ENCODE measurements at places on chromosomes 12 and 14.
A peak's percentile ranks its signal among the peaks of the same experiment; 100 is the strongest.

DNA sequence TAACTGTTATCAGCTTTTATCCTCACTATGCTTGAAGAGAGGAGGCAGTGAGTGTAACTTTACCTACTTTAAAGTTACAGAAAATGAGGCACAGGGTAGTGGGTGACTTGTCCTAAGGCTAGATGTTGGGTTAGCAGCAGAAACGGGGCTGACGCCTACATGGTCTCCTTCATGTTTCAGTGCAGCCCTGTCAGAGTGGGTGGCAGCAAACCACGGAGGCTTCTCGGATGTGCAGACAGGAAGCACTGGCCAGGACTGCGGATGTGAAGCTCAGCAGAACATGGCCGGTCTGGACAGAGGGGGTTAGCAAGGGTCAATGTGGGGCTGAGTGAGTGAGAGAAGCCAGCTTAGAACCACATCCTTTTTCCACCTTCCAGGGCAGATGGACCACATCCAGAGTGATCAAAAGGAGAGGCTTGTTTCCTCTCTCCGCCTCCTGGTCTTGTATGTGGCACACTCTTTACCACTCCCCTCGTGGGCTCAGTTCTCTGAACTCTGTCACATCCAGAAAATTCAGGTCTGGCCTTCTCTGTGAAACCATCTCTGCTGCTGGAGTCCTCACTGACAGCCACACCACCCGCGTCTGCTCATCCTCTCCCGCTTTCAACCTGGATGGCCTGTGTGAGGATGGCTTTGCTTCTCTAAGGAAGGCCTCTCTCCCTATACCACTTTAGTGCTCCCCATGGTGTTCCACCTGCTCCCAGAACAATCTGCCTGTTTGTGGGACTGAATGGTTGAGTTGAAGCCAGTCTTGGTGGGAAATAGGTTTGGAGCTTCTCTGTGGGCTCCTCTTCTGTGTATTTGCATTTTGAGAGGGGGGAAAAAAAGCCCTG, 14.1 kb downstream of the SUSD6 start:
- DNase-seq = no peak

- no peak for DNase-seq
Observed at GRCh38 chr12:50083301-50083700, 1.8 kb upstream of the SMARCD1 start.

GRCh38 chr12:79717006-79717405, 26.2 kb upstream of the PAWR start:
- peak; percentile 19 for DNase-seq

DNA sequence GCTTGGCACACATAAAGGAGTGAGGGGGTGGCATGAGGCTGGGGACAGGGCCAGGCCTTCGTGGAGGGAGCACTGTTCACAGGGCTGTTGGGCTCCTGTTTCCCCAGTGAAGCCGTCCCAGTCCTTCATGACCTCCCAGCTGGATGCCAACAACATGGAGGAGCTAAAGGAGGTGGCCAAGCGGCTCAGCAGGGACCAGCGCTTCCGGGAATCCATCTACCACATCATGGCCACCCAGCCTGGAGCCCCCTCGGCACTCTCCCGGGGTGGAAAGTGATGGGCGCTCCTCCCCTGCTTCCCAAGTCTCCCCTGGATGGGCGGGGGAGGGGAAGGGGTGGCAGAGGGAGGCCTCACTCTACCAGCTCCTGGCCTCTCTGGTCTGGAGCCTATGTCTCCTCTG, 43.6 kb downstream of the PLEKHD1 start:
- DNase-seq = no peak

DNA sequence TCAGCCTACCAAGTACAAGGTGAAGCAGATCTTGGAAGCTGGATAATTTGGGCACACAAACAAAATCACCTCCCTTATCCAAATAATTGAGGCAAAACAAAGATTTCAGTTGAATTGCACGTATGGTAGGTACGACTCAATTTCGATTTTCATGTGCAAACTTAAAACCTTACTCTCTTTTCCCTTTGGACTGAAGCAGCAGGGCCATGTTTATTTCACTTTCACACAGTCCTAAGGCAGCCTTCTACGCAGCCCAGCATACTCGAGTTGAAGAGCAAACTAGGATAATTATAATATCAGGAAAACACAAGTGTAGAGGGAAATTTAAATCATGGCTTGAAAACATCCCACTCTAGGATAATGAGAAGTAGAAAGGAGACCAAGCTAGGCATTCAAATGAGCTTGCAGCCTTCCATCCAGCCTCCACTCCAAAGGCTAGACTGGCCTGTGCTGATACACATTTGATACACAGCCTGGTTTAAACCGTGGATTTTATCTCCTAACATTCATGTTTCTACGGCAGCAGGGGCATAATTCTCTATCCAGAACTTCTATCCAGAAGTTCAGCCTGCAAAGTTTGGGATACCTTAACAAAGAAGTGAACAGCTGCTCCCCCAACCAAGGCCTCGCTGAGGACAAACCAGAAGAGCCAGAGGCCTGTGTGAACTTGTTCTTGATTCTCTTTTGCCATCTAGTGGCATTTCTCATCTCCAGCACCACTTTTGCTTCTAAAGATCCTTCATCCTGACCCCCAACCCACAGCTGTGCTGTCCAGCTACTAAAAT, 2.4 kb upstream of the RNASE7 start:
- peak; percentile 73 for DNase-seq

- DNase-seq = peak; percentile 19
Observed at GRCh38 chr12:49673446-49674317, 33.5 kb downstream of the FMNL3 start.

DNA sequence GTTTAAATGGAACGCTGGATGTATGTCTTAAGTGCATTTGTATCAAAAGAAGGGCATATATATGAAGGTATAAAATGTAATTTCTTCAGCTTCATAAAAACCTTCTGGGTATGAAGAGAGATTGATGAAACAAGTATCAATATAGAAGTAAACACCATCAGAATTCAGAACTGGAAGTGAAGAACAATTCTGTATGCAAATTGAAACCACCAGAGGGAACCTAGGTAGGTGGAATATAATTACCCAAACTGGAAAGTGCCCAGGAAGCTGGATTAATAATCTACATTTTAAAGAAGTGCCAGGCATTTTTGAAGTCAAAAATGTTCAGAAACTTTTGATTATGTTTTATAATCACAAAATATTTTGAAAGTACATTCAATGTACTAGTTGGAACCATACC, 336.2 kb upstream of the GARIN6 start:
- no peak for DNase-seq

DNA sequence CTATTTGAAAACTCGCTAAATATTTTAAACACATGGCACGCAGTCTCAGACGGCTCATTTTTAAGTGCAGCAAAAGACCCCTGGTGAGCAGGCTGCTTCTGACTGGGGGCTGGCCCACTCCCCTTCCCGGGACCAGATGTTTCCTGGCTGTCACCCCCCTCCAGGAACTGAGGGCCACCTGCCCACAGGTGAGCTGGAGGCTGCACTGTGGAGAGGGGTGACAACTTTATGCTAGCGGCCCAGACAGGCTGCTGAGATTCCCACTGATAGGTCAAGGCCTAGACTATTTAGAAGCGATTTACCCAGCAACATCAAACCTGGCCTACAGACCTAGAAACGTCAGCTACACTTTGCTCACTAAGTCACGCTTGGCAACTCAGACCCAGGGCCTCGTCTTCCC, 92.1 kb downstream of the BCL11B start:
- DNase-seq = no peak

DNA sequence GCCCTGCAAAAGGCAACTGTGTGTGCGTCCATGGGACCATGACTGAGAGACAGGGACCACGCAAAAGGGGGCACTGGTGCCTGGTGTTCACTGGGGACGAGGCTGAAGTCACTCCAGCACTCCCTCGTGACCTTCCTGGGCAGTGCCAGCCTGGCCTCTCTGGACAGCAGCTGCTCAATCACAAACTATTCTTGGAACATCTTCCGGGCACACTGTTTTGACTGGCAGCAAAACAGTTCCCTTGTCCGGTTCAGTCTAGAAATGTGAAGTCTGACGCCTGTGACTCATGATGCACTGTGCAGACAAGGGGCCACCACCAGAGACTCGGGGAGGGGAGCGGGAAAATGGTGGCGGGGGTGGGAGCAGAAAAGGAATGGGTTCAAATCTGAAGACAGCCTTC, 20.8 kb downstream of the SNRNP35 start:
- no peak for DNase-seq

DNA sequence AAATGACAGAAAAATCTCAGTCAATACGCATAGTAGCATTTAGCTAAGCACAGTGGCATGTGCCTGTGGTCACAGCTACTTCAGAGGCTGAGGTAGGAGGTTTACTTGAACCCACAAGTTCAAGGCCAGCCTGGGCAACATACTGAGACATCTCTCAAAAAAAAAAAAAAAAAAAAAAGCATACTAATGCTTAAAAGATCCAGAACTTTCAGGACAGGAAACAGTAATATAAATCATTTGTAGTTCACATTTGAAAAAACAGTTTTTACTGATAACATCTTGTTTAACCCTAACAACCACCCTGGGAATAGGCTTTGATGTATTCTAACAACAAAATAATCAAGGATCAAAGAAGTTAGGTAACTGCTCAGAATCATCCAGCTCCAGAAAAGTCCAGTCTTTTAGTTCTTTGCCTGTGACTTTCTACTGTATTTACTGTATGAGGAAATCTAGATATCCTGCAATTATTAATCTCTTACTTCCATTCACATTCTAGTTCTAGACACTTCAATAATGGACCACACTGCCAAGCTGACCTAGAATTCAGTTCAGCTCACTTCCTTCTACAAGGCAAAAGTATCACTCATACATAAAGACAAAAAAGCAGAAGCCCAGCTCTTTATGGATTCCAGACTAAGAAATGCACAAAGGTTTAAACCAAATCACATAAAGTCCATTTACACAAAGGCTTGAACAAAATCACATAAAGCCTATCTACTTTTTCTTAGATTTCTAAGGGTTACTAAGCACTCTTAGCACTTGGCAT, 28.5 kb downstream of the PAWR start:
- DNase-seq = no peak

DNA sequence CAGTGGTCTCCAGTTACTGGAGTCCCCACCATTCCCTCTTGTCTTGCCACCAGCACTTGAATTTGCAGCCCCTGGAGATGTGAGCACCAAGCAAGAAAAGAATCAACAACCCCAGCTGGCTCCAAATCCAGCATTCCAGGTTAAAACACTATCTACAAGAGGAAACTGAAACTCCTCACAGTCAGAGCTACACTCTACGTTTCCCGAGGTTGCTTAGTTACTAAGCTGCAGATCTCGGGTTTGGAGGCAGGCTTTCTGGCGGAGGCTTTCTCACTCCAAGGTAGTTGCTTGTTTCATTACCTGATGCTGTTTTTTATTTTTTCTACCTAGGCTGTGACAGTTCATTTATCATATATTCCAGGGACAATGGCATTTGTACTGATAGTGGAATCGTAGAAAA, 248.1 kb downstream of the GLT1D1 start:
- no peak for DNase-seq

GRCh38 chr12:112008918-112009317, 4.0 kb downstream of the TMEM116 start:
- no peak for DNase-seq

GRCh38 chr12:124849382-124849781, 14.3 kb downstream of the SCARB1 start:
- no peak for DNase-seq

- DNase-seq = no peak
Observed at GRCh38 chr14:50928002-50928635, 16.2 kb downstream of the PYGL start.

GRCh38 chr12:105499205-105499604, 168.7 kb downstream of the C12orf75 start:
- DNase-seq = no peak

- no peak for DNase-seq
Observed at GRCh38 chr12:27618836-27619235, 77.4 kb upstream of the REP15 start.

DNA sequence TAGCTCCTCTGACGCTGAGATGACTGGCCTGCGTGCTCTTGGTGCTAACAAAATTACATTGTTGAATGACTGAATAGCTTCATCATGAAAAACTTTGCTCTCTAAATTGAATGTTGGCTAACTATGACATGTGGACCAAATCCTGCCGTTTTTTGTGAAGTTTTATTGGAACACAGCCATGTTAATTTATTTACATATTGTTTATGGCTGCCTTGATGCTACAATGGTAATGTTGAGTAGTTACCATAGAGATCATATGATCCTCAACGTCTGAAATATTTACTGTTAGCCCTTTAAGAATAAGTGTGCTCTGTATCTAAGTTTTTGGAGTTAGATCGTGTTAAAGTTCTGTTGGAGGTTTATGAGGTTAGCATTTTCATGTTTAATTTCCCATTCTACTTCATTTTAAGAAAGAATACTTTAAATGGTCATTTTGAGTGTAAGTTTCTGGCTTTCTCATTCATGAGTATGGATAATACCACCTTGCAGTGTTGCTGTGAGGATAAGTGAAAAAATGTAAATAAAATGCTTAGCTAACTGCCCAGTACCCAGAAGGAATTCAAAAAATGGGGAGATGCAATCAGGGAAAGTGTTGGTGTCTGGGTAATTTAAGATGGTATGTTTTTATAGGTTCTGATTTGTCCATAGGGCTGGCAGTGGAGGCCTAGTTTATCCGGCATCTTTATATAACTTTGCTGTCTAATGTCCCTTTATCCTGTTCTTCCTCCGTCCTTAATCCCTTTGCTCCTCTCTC, 35.3 kb downstream of the NUBPL start:
- DNase-seq = no peak

DNA sequence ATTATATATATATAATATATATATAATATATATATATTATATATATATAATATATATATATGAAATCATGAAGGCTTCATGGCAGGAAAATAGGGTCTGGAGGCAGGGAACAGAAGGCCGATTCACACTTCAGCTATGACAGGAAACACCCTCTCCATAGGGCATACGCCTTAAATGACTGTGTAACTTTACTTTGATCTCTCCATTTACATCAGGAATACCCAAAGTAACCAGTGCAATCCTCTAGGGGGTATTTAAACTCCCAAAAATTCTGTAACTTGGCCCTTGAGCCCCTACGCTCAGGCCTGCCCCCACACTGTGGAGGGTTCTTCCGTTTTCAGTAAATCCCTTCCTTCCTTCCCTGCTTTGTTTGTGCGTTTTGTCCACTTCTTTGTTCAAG, 40.4 kb upstream of the PPP2R5C start:
- DNase-seq = no peak

- DNase-seq = no peak
Observed at GRCh38 chr14:87863047-87863446, 129.9 kb downstream of the GALC start.

GRCh38 chr14:60561845-60562746, 53.1 kb downstream of the SIX6 start:
- peak; percentile 62 for DNase-seq

DNA sequence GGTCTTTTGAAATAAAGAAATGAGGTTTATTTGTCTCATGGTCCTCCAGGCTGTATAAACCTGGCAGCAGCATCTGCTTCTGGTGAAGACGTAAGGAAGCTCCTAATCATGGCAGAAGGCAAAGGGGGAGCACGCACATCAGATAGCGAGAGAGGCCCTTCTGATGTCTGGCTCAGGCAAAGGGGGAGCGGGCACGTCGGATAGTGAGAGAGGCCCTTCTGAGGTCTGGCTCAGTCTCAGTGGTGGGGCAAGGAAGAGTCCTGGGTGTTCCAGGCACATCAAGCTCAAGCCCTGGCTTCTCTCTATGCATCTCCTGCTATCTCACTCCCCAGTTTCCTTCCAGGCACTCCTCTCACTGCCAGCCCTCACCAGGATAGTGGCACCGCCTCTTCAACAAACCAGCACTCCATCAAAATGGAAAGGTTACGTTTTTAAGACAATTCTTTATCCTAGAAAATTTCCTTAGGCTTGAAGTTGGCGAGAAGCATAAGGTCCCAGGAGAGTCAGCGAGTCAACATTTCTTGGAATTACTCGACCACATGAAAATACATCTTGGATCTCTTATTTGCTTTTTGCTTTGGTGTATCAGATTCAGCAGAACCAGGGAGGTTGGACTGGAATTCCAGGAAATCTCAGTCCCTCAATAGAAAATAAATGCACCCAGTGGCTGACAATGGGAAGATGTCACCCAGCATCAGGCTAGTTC, 189.6 kb upstream of the TMEM132C start:
- DNase-seq = no peak
